ENCODE measurements at places on chromosomes 6 and 20. TPM values are rescaled to one million over a fixed set of nuclear protein-coding genes. Genes with fewer than 3 reads are reported as not detected.

DNA sequence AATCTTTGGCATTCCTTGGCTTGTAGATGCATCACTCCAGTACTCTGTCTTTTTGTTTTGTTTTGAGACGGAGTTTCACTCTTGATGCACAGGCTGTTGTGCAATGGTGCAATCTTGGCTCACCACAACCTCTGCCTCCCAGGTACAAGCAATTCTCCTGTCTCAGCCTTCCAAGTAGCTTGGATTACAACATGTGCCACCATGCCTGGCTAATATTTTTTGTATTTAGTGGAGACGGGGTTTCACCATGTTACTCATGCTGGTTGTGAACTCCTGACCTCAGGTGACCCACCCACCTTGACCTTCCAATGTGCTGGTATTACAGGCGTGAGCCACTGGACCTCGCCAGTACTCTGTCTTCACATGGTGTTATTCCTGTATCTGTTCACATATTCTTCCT, 35.8 kb upstream of the LGSN start:
- no peak for DNase-seq

- no peak for DNase-seq
Measured at GRCh38 chr6:101294051-101294638, 99.4 kb upstream of the GRIK2 start.

GRCh38 chr6:35058865-35059522, 82.1 kb downstream of the TCP11 start:
- DNase-seq, result no peak

GRCh38 chr6:42104095-42104803, 38.2 kb downstream of the C6orf132 start:
- peak; percentile 67 for DNase-seq

DNA sequence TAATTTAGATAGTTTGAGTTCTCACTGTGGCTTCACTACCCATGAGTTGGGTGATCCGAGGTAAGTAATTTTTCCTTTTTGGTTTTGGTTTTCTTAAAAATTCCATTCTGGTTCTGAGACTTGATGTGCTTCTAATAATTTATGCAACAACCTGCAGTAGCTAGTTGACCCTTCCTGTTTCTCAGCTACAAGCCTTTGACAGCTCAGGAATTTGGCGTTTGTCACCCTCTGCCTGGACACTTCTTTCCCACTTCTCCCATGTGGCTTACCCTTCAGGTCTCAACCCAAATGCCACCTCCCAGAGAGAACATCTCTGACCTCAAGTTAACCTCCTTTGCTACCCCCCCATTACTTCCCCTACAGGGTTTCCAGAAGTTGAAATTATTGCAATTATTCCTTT, 49.7 kb upstream of the TSHZ2 start:
- no peak for DNase-seq

- no peak for DNase-seq
Measured at GRCh38 chr20:20664795-20665589, 47.5 kb downstream of the RALGAPA2 start.

DNA sequence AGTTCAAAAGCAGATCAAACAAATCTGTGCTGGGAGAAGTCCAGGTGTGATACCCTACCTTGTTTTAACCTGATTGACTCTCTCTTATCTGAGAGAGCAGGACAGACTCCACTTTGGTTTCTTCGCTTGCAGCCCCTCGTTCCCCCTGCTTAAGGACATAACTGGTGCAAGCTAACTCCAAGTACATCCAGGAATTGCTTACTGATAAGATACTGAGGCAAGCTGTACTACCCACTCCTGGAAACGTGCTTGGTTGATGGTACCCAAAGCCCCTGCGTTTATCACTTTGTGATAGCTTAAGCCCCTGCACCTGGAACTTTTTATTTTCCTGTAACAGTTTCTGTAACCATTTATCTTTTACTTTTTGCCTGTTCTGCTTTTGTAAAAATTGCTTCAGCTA, 157.0 kb upstream of the OLIG3 start:
- no peak for DNase-seq

DNA sequence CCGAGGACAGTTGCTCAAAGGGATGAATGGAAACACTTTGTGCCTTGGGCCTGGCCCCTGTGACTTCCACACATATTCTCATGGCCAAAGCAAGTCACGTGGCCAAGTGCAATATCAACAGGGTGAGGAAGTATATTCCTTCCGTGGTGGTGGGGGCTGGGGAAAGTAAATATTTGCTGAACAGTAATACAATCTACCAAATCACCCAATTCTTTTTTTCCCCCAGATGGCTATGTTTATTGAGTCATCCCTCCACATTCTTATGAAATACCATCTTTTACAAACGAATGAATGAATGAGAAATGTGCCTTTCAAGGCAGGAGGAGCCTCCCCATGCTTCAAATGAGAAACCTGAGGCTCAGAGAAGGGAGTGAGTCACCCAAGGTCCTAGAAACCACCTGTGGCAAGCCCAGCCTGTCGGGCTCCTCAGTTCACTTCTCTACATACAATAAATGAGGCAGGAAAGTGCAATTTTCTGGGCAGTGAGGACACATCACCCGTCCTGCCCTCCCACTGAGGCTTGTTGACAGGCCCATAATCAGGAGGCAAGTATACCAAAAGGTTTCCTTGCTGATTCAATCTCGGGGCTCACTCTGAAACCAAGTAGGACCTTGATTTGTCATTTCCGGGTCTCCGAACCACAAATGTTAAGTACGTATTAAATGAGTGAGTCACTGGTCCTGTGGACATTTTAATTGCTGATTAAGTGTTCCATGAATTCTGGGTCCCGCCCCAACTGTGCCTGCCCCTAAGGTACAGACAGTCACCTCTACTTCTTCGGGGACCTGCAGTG, 25.3 kb upstream of the TOP1 start:
- DNase-seq, result no peak

DNA sequence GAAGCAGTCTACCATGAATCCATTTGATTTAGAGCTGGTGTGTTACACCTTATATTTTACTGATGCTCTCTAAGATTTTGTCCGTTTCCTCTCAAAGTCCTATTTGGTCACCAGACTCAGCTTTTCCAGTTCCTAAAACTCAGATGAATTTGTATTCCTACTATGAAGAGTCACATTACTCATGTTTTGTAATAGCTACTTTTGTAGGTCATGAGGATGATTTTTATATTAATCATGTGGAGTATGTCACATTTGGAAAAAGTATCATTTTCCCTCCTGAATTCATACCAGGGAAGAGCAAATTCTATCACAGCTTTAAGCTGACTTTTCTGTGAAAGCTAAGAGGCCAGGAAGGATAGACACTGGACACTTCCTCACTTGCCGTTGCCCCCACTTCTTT, 140.6 kb upstream of the SCGN start:
- no peak for DNase-seq

GRCh38 chr20:25120457-25120856, 38.5 kb upstream of the VSX1 start:
- DNase-seq, result no peak

DNA sequence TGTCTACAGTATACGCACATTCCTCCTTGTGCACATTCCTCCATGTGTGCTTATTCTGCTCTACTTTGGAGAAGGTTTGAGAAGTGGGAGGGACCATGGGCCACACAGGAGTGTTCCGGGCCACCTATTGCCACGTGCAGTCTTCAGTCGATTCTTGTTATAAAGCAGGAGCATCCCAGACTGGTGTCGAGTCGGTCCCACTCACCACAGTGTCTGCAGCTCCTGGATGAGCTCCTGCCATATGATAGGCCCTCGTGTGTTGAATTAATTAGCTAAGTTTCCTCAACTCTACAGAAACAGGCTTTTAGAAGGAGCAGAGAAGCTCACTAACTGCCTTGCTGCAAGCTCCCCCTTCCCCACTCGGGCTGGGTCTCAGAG, 22.6 kb downstream of the ENTPD6 start:
- DNase-seq, result no peak

DNA sequence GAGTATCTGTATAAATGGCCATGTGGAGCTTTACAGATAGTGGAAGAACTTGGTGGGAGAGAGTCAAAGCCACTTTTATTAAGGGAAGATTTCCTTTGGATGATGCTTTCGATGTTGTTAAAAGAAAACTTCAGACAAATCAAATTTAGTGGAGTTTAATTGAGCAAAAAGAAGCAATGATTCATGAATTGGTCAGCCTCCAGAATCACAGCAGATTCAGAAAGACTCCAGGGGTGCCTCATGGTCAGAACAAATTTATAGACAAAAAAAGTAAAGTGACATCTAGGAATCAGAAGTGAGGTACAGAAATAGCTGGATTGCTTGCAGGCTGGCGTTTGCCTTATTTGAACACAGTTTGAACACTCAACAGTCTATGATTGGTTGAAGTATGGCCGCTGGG, 5.3 kb upstream of the CGA start:
- DNase-seq, result no peak

GRCh38 chr20:15200147-15200565, 862.7 kb upstream of the FLRT3 start:
- no peak for DNase-seq

GRCh38 chr6:113684382-113684901, 172.7 kb upstream of the MARCKS start:
- DNase-seq, result no peak

DNA sequence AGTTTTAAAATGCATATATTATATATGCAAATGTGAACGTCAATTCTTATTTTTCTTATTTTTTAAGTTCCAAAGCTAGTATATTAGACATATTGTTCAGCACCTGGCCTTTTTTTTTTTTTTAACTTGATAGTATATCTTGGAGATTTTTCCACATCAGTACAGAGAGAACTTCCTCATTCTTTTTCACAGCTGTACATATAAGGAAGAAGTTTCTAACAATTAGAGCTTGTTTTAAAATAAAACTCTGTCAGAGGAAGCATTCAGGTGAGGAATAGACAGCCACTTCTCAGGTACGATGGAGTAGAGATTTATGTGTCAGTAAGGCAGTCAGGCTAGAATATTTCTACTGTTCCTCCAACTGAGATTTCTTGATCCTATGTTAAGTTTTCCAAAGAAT, 233.1 kb upstream of the SUPT3H start:
- no peak for DNase-seq

GRCh38 chr6:1724124-1724523, 114.4 kb downstream of the FOXC1 start:
- no peak for DNase-seq

DNA sequence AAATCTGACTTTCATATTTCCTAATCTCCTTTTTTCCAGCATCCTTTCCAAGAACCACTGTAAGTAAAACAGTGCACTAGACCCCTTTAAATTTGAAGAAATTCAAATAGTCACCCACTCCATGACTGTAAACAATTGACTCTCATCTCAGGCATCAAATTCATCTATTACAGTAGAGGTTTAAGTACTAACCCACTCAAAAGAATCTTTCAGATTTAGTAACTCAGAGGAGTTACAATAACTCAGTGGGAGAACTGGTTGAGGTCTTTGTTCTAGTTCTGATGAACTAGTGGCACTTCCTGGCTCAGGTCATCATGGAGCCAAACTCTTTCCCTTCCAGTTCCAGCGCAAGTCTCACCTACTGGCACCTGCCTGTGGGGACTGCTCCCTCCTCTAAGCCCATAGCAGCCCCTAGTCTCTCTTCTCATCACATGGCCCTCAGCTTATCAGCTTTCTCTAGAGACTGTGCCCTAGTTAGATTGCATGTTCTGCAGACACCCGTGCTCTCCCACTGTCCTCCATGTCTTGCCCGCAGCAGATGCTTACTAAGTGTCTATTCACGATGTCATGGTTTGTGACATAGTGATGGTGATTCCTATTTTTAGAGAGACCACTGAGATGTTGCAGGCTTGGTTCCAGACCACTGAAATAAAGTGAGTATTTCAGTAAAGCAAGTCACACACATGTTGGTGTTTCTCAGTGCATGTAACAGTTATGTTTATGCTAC, 196.2 kb downstream of the TBC1D7 start:
- DNase-seq, result no peak

GRCh38 chr6:148080315-148080714, 262.3 kb upstream of the SASH1 start:
- no peak for DNase-seq

DNA sequence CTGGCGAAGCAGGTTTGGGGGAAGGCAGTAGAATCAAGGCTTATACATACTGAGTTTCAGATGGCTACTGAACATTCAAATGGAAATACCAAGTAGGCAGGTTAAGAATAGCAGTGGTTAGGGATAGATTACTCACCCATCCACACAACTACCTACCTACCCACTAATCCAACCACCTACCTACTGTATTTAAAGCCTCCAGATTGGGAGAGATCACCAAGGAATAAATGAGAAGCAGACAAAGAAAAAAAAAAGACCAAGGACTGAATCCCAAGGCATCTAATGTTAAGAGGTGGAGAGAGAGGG, 68.3 kb upstream of the SMIM29 start:
- DNase-seq, result no peak

GRCh38 chr20:59253779-59254319, 46.6 kb upstream of the EDN3 start:
- DNase-seq, result no peak

- no peak for DNase-seq
Measured at GRCh38 chr6:9332241-9332780, 897.0 kb upstream of the SLC35B3 start.

- no peak for DNase-seq
Measured at GRCh38 chr6:111552958-111553357, 52.7 kb downstream of the TRAF3IP2 start.

DNA sequence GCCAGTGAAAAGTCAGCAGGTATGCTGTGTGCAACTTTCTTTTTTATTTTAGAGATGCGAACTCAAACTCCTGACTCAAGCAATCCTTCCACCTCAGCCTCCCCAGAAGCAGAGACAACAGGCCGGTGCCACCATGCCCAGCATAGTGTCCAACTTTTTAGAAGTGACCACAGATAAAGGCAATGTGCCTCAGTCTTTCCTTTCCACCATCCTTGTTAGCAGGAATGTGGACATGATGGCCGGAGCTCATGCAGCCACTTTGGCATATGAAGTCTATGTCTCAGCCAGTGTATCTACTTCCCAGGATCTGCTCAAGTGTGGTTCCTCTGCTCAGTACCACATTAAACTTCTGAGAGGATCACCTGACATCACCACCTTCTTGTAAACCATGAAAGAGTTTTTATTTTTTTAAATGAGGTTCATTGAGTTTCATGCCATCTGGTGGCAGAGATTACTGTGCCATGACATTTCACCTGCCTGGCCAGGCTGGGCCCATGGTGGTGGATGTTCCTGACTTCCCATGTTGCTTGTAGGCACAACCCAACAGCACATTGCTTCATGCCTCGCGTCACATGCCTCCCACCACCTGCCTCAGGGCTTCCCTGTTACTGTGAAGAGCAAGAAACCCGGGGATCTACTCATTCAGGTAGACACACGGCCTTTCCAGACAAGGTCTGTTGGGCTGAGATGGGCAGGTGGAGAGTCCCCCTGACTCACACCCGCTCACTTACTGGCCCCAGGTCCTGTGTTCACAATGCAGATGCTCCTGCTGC, 216.5 kb downstream of the LY86 start:
- no peak for DNase-seq

- DNase-seq, result no peak
Measured at GRCh38 chr20:20849161-20849560, 136.7 kb upstream of the RALGAPA2 start.

GRCh38 chr20:53126185-53126584, 154.0 kb downstream of the TSHZ2 start:
- no peak for DNase-seq

Gene ATP6V1G2
- 3.3 TPM for total RNA-seq

Gene FNDC11
- total RNA-seq, result 1.5 TPM

Gene MAK
- 1.1 TPM for total RNA-seq

Gene TFAP2D
- total RNA-seq, result not detected

Gene WFDC2
- total RNA-seq, result 7.4 TPM

Gene OR14J1
- not detected for total RNA-seq

Gene CST2
- total RNA-seq, result not detected

Gene OPN5
- total RNA-seq, result not detected

Gene PRELID3B
- 45.3 TPM for total RNA-seq

Gene PACSIN1
- 0.30 TPM for total RNA-seq

Gene SAMD10
- 8.0 TPM for total RNA-seq

Gene UBD
- total RNA-seq, result not detected

Gene SPATA25
- total RNA-seq, result 0.41 TPM

Gene KIF25
- 0.72 TPM for total RNA-seq

Gene SNPH
- total RNA-seq, result 3.3 TPM

Gene SPTLC3
- 0.09 TPM for total RNA-seq

Measured in neural crest cell (in vitro differentiated cells).